ENCODE measurements at places on chromosomes 5 and 9.

GRCh38 chr5:31944684-31945445, 229.3 kb downstream of the GOLPH3 start:
- no peak for DNase-seq

GRCh38 chr5:65907135-65907534, 19.2 kb upstream of the ERBIN start:
- DNase-seq, result no peak

DNA sequence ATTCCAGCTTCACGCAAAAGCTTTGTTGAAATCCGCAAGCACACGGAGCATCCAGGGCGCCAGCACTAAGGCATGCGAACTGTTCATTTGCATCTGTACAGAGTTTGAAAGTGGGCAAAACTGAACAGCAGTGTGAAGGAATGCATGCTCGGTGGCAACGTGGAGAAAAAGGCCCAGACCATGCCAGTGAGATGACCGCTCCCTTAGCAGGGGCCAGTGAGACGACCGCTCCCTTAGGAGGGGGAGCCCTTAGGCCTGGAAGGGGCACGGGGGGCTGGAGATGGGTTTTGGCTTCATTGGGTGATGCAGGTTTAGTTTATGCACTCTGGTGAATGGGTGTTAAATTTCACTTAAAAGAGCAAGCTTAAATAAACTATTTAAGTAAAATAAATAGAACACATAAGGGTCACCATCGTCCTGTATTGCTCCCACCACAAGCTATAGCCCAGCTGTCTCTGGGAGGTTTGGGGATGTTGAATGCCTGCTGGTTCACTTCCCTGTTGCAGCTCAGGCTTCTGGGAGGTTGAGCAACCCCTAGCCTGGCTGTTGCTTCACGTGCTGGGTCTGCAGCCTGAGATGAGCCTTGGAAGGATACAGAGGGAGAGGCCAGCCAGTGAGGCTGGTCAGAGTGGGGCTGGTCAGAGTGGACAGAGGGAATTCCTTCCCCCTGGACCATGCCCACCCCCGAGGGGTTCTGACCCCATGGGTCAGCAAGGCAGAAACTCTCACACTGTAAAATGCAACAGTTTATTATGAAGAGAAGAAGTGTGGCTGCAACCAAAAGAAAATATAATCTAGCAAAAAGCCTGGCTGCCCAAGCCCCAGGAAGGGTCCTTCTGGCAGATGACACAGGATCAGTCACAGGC, 4.6 kb upstream of the FCN1 start:
- DNase-seq, result no peak

DNA sequence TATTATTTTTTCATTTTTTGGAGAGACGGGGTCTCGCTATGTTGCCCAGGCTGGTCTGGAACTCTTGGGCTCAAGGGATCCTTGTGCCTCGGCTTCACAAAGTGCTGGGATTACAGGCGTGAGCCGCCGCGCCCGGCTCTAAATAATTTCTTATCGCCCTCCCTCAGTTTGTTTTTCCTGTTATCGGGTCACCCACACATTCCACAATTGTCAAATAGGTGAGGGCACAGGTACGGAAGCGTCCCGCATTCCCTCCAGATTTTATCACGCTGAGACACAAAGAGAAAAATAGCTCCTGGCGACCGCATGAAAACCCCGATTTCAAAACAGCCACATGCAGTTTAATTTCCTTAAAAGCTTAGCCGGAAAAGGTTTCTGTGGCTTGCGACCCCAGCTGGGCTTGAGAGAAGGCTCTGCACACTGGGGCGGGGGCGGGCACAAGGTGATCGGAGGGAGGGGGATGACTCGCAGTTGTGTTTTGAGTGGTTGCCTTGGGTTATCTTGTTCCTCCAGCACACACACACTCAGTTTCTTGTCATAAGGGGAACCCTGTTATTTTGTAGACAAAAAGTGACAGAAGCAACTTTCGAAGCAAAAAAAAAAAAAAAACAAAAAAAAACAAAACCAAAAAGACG, 717 bp upstream of the IQGAP2 start:
- DNase-seq, result no peak

DNA sequence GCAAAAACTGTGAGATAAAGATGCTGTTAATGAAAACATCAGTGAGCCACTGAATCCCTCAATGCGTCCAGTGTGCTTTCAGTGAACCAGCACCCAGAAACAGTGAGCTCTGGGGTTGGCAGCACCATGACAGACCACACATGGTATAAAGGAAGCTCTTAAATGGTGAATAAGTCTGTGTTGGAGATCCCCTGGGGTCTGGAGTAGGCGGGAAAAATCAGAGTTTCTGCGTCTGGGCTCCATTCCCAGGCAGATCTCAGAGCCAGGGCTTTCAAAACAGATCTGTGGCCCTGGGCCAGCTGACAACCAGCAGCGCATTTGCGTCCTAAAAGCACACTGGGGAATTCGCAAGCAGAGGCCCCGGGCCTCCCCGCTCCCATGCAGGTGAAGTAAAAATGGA, 233.5 kb downstream of the FRMD3 start:
- peak; percentile 72 for DNase-seq

- DNase-seq, result no peak
Measured at GRCh38 chr5:168415971-168416370, 70.3 kb upstream of the RARS1 start.

DNA sequence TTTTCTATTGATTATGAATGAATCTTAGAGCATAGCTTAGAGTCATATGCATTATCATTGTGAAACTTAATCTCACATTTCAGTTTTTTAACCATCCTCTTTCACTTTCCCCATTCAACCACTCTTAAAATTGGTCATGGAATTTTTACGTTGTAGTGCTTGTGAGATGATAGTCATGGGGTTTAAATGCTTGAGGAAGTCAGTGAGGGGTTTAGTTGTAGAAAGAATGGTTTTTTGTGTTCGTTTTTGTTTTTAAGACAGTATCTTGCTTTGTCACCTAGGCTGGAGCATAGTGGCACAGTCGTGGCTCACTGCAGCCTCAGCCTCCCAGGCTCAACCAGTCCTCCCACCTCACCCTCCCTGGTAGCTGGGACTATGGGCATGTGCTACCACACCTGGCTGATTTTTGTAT, 19.6 kb downstream of the UGCG start:
- no peak for DNase-seq

DNA sequence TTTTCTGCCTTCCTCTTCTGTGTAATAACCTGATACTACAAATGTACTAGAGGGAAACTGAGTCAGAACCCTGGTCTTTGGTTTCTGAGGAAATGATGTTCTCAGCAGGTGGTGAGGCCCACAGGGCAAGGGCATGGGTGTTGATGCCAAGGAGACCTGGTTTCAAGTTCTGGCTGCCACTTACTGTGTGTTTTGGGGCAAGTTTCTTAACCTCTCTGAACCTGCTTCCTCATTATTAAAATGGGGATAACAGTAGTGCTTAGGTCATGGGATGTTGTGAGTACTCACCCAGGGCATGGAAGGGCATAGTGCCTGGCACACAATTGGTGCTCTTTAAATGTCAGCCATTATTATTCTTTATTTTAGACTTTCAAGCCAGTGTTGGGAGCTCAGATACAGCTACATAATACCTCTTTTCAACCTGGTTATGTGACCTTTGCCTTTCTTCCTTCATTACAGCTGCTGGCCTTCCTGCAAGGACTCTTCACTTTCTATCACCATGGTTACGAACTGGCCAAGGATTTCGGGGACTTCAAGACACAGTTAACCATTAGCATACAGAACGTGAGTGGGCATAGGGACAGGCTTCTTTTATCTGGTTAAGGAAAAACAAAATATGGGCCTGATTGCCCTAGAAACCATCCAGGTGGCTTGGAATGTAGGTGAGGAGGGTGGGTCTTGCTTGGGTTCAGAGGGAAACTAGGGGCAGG, 131.5 kb downstream of the ARHGAP26 start:
- DNase-seq, result no peak

GRCh38 chr9:114317665-114318357, 5.1 kb upstream of the ORM1 start:
- no peak for DNase-seq

DNA sequence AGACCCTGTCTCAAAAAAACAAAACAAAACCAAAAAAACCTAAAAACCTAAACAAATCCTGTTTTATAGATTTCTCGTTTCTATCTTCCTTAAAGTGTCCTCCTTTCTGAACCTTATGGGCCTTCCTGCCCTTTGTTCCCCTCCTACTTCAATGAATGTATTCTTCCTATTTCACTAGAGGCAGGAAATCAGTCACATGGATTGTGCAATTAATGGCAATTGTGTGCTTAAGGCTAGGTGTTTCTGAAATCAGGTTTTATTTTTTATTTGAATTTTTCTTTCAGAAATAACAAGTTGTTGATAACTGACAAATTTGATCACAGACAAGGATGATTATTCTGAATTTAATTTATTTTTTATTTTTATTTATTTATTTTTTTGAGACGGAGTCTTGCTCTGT, 220.6 kb upstream of the SEMA6A start:
- no peak for DNase-seq

DNA sequence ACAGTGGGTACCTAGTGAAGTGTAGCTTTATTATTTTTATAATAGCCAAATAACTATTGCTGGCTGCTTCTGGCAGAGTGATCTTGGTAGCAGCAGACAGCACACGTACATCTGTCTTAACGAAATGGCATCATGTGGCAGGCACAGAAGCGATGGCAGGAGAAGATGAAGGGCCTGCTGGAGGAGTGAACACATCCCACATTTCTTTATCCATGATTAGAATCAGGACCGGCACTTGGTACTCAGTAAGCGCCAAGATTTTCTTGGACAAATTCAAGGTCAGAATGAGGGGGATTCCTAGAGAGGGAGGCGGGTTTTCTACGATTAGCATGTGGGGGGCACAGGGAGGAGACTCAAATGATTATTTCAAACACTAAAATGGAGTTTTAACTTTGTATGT, 23.0 kb upstream of the ZNF366 start:
- no peak for DNase-seq

Data from occipital lobe (tissue), 3 donors.